Smooth muscle cell of trachea (primary cell): ENCODE measurements at places on chromosomes 2 and 18. TPM values are rescaled to one million over a fixed set of nuclear protein-coding genes. Genes with fewer than 3 reads are reported as not detected.

Gene KLHL30
- 0.29 and 0.66 TPM in 2 replicates for total RNA-seq

Gene SLC19A3
- 0.17 and 0.29 TPM in 2 replicates for total RNA-seq

Gene EIPR1
- total RNA-seq, result 31.4 and 34.9 TPM in 2 replicates

Gene FOXD4L1
- 0.15 and 0.17 TPM in 2 replicates for total RNA-seq

Gene PRKAG3
- total RNA-seq, result 0.15 and 0.50 TPM in 2 replicates

Gene DNAH7
- 0.66 and 2.3 TPM in 2 replicates for total RNA-seq

Gene COBLL1
- total RNA-seq, result 5.8 and 6.5 TPM in 2 replicates

Gene PLGLB1
- total RNA-seq, result 1.5 and 2.0 TPM in 2 replicates
